Activated CD8-positive, alpha-beta memory T cell treated with anti-CD3 and anti-CD28 coated beads for 1 hour (primary cell): ENCODE measurements at places on chromosomes 7 and 10.

DNA sequence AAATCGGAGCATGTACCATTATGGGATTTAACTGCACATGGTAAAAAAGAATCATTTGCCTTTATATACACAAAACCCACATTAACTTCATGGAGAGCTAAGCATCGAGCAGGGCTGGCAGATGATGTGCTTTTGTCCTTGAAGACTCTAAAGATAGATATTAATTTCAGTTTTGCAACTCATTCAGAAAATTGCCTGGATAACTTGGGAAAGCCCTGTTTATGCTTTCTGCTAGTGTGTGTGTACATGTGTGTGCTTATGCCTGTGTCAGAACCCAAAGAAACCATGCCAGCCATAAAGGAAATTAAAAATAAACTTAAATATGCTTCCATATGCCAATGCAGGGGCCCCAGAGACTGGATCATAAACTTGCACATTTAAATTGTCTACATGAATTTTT, 640.0 kb downstream of the PARD3 start:
- DNase-seq = no peak

DNA sequence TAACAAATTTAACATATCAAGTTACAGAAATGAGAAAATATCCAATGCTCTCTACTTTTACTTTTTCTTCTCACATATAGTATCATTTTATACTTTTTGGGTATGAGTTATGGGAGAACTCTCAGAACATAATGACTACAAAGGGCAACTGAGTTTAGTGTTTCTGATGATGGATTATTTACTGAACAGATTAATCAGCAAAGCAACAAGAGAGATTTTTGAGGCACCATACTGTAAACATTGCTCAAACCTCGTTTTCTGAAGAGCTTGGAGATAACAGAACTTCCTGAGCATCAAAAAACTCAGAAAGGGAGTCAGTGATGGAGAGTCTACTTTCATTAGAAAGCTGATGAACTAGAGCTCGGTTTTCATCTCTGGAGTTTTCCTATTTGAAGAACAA, 84.8 kb upstream of the GSDME start:
- no peak for DNase-seq

DNA sequence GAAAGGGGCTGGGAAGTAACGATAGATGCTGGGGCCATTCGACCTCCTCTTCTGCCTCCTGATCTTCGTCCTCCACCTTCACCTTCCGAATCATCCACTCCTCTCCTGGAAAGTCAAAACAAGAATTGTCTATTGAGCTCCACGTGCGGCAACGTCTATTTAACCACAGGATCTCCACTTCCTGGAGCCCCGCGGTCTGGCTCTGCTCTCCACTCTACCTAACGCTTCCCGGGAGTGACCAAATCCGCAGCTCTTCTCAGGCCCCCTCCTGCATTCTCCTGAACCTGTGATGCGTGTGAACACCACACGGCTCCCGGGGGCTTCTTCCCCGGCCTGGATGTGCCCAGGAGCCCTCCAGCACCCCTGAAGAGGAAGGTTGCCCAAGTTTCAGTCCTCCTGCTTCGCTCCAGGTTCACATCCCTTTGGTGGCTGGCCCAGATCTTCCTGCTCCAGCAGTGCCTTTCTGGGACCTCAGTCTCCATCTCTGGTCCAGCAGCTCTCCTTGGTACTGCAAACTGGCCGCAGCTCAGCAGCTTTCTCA, 7.2 kb downstream of the ZNF467 start:
- no peak for DNase-seq

DNA sequence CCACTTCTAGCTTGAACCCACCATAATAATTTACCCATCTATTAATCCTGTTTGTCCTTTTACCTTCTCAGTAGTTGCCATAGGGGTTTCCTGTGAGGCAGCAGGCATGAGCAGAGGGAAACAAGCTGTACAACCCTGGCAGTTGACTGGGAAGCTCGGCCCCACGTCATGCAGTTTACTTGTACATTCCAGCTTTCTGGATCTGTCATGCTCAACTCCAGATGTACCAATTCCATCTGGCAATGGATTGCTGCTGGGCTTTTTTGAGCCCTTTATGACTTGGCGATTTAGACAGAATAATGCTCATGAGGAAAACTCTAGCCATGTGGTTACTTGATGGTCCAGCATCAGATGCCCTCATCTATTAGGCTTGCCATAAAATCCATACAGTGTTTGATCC, 112.5 kb downstream of the GNAI1 start:
- no peak for DNase-seq
